Esophagus muscularis mucosa (tissue), 4 donors: ENCODE measurements at places on chromosomes 3 and 15. TPM values are rescaled to one million over a fixed set of nuclear protein-coding genes. Genes with fewer than 3 reads are reported as not detected.
A peak's percentile ranks its signal among the peaks of the same experiment; 100 is the strongest.

CCR8 gene
- total RNA-seq: not detected

HRH1 gene
- total RNA-seq: 5.6 TPM

CAMK2N2 gene
- total RNA-seq: not detected

SCG5 gene
- total RNA-seq: 1.2 TPM

RBM6 gene
- total RNA-seq: 61.8 TPM

GRCh38 chr3:88209356-88209755 is 59.6 kb downstream of the C3orf38 start:
- no peaks in the 10 kb centered on the region for H3K36me3 ChIP-seq
- DNase-seq: no peak
- H3K27ac ChIP-seq: no peak overlapping the region
- H3K4me3 ChIP-seq: no peak overlapping the region
- H3K27me3 ChIP-seq: no peaks in the 10 kb centered on the region
- no peaks in the 10 kb centered on the region for H3K4me1 ChIP-seq

DNA sequence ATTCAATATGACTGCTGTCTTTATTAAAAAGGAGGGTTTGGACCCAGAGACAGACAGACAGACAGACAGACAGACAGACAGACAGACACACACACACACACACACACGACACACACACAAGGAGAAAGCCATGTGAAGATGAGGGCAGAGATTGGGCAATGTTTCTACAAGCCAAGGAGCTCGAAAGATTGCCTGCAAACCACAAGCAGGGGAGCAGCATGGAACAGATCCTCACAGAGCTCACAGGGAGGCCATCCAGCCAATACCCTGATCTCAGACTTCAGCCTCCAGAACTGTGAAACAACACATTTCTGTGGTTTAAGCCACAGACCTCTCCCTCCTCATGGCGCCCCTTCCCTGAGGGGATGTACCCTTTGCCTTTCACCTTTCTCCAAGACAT is 35.8 kb upstream of the ABHD2 start:
- peaks cover 18% of the 10 kb centered on the region for H3K4me1 ChIP-seq
- H3K36me3 ChIP-seq: no peaks in the 10 kb centered on the region
- DNase-seq: no peak
- no peaks in the 10 kb centered on the region for H3K27me3 ChIP-seq
- no peak overlapping the region for H3K4me3 ChIP-seq

DNA sequence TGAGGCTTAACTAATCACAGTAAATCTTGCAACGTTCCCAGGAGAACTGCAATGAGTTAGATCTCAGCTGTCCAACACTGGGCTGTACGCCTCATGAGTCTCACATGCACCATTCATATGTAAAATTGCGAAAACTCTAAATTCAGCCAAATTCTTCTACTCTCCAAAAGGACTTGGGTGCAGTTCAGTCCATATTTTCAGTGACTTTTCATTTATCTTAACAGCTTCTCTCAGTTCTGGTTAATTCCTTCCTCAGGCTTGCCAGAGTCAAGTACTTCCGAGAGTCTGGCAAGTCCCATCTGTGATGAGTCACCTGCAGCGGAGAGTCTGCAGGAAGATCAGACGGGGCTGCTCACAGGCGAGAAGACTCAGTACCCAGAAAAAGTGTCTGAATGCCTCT is 11.5 kb downstream of the CCDC80 start:
- H3K36me3 ChIP-seq: no peaks in the 10 kb centered on the region
- peaks cover 68% of the 10 kb centered on the region for H3K4me1 ChIP-seq
- peak overlapping the region; percentile 25 for H3K27ac ChIP-seq

DNA sequence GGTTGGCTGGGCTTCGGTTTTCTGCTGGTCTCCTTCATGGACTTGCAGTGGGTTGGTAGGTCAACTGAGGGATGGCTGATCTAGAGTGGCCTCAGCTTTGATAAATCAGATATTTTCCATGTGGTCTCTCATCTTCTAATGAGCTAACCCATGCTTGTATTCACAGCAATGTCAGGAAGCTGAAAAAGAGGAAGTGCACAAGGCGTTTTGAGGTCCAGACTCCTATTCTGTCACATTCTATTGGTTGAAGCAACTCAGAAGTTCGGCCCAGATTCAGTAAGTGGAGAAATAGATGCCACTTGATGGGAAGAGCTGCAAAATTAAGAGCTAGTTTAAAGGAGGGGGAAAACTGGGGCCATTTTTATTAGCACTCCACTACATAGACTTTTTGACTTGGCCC is 361.2 kb downstream of the DIPK2A start:
- H3K27me3 ChIP-seq: no peaks in the 10 kb centered on the region
- no peak overlapping the region for H3K4me3 ChIP-seq
- H3K36me3 ChIP-seq: no peaks in the 10 kb centered on the region
- H3K27ac ChIP-seq: no peak overlapping the region
- DNase-seq: no peak
- no peaks in the 10 kb centered on the region for H3K4me1 ChIP-seq

DNA sequence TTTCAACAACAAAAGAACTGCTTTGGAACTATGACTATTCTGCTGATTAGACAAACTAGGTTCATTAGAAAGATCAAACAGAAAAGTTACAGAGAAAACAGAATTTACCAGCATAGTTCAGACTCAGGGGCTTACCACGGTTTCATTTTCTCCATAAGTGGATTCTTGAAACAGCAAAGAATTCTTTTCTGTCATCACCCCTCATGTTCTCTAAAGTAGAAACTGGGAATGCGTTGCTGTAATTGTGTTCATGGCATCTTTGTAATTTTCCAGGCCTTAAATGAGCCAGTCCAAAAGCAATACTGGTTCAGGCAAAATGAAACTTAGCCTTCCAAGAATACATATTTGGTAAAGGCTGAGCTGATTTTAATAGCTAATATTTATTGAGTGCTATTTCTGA is 287.8 kb downstream of the CHL1 start:
- no peaks in the 10 kb centered on the region for H3K36me3 ChIP-seq
- H3K4me3 ChIP-seq: no peak overlapping the region
- no peak overlapping the region for H3K27ac ChIP-seq
